Activated CD4-positive, alpha-beta T cell treated with anti-CD3 and anti-CD28 coated beads, Interleukin-2, amount 50 U/mL, for 4 hours (primary cell): ENCODE measurements at places on chromosomes 1 and 21.

DNA sequence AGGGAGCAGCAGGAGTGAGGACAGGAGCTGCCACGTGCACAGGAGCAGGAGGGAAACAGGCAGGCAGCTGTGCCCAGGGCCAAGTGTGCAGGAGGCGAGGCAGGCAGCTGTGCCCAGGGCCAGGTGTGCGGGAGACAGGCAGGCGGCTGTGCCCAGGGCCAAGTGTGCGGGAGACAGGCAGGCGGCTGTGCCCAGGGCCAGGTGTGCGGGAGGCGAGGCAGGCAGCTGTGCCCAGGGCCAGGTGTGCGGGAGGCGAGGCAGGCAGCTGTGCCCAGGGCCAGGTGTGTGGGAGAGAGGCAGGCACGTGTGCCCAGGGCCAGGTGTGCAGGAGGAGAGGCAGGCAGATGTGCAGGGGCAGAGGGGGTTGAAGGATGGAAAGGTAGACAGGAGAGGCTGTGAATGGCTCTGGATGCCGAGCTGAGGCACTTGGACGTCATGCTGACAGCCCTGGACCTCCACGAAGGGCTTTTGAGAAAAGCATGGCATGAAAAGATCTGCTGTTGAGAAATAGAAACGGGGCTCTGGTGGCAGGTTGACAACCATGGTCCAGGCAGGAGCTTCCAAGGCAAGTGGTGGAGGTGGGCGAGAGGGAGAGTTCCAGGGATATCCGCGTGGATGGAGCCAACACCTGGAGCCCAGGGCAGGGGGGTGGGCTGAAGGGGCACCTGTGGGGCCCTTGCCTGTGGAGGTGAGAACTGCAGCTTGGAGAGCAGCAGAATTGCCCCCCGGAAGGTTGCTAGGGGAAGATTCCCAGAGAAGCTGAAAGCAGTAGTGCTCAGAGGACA is 19.1 kb upstream of the NPHP4 start:
- no peak for DNase-seq

DNA sequence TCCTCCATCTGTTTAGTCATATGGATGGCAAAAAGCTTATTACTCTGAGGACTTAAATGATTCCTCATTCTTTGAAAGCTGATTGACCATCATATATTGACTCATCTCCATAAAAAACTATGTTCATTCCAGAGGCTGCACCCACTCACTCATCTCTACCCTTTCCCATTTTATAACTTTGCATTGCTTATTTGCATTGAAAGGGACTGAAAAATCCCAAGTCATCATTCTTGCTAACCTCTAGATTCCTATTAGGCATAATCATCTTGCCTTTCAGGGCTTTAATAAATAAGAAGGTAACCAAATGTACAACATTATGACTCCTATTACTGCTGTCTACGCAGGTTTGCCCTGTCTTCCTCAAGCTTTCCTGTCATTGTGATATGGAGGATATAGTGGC is 1180.3 kb upstream of the B3GALT2 start:
- DNase-seq = no peak

- DNase-seq = no peak
Measured at GRCh38 chr1:15348648-15349047, 61.0 kb upstream of the EFHD2 start.

GRCh38 chr1:230326971-230327891 is 98.9 kb downstream of the PGBD5 start:
- no peak for DNase-seq

DNA sequence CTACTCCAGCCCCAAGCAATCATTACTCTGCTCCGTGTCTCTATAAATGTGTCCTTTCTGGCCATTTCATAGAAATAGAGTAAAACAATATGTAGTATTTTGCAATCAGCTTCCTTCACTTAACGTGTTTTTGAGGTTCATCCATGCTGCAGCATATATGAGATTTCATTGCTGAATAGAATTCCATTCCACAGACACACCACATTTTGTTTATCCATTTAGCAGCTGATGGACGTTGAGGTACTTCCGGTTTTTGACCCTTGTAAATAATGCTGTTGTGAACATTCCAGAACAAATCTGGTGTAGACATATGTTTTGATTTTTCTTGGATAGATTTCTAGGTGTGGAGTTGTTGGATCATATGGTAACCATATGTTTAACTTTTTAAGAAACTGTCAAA is 30.7 kb downstream of the ADAM30 start:
- DNase-seq = no peak

GRCh38 chr1:17520041-17520440 is 19.5 kb upstream of the ARHGEF10L start:
- no peak for DNase-seq

- DNase-seq = no peak
Measured at GRCh38 chr1:244041466-244042120, 9.5 kb upstream of the ZBTB18 start.

GRCh38 chr1:62325681-62326080 is 6.4 kb upstream of the KANK4 start:
- no peak for DNase-seq

DNA sequence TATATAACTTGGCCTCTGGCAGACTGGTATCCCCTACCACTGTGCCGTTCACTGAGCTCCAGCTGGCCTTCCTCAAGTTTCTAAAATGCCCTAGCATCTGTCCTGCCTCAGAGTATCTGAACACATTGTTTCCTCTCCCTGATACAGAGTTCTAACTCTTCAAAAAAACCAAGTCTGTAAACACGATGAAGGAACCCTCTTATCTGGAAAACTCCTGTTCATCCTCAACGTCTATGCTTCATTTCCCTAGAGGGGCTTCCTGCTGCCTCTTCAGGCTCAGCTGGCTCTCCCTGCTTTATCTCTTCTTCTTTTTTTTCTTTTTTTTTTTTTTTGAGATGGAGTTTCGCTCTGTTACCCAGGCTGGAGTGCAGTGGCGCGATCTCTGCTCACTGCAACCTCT is 5.6 kb downstream of the BSDC1 start:
- no peak for DNase-seq

GRCh38 chr21:44948426-44949120 is 8.7 kb downstream of the SLX9 start:
- no peak for DNase-seq
